ENCODE measurements at places on chromosomes 16 and 17. TPM values are rescaled to one million over a fixed set of nuclear protein-coding genes. Genes with fewer than 3 reads are reported as not detected.

Gene CLEC19A
- not detected for total RNA-seq

Gene HOXB4
- total RNA-seq = 4.2 TPM

Gene PERCC1
- total RNA-seq = not detected

Gene GP1BA
- total RNA-seq = not detected

Gene SDK2
- 0.44 TPM for total RNA-seq

Gene CA7
- total RNA-seq = 0.39 TPM

Gene SLFN13
- 32.2 TPM for total RNA-seq

Gene CD300LB
- total RNA-seq = not detected

Gene FA2H
- not detected for total RNA-seq

Gene GAST
- total RNA-seq = not detected

Gene NXPH3
- not detected for total RNA-seq

Gene PLCD3
- 4.3 TPM for total RNA-seq

Gene TBC1D3
- not detected for total RNA-seq

Gene RAD51D
- total RNA-seq = 34.9 TPM

All from activated T-helper 1 cell treated with anti-CD3 and anti-CD28 coated beads, Interleukin-12 subunit alpha, Interleukin-12 subunit beta, Interleukin-2, Interleukin-4 antibody, amounts not matched to agents 30 ng/mL and 10 ng/mL and 1 ng/mL, durations not matched to agents 14 hours and 24 hours and 36 hours (primary cell).